Activated T-helper 9 cell treated with anti-CD3 and anti-CD28 coated beads, Interleukin-2, amount 50 U/mL, for 16 hours (primary cell): ENCODE measurements at places on chromosomes 2 and 18.

DNA sequence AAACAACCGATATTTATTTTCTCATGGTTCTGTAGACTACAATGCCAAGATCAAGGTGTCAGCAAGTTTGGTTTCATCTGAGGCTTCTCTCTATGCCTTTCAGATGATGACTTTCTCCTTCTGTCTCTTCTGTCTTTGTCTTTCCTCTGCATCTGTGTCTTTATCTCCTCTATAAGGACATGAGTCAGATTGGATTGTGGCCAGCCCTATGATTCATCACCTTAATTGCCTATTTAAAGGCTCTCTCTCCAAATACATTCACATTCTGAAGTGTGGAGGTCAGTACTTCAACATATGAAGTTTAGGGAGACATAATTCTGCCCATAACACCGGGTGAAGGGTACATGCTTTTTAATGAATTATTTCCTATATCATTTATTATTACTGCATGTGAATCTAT is 71.2 kb upstream of the CNTNAP5 start:
- no peak for DNase-seq

GRCh38 chr2:176140513-176141317 is 10.6 kb upstream of the HOXD4 start:
- DNase-seq = peak; percentile 25

GRCh38 chr2:104092886-104093285 is 761.0 kb upstream of the POU3F3 start:
- DNase-seq = no peak

DNA sequence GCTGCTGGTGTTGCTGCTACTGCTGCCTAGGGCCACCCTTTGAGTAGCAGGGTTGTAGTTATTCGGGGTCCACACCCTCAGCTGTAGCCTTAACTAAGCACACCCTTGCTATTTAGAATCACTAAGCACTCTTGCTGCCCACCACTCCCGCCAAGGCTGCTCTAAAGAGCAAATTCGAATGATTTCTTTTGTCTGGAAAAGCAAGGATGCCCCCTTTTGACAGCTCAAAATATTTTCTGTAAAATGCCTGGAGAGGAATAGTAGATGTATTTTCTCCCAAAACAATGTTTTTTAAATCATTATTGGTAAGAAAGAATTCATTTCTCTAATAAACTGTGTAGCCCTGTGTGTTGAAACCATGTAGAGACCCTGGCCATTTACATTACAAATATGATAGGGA is 80.8 kb upstream of the PAPOLG start:
- no peak for DNase-seq

DNA sequence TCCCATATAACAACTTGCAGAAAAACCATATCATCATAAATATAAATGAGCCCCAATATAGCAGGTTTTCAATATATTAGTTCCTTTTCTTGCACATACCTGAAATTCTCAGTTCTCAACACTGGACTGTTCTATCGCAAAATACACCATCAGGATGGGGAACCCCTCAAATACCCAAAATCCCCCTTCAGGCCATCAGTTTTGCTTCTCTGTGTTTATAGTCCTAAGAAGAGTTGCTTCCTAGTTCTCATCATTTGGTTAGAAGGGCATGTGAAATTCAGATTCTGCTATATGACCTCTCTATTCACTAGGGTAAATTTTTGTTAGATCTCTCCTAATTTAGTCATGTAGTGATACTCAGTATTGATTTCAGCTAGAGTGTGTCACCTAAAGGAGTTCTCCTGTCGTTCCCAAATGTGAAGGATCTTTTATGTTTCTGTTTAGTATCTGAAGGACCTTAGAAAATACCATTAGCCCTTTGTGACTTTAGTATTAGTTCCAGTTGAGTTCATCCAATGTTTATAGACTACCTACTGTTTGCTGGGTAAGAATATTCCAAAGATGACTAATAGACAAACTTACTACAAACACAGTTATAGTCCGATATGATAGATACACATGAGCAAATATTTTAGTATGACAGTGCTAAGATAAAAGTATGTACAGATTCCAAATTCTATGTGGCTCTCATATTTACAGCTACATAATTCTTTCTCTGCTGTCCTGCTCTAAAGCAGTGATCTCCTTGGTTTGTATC is 115.8 kb downstream of the TTC27 start:
- no peak for DNase-seq

- no peak for DNase-seq
Observed at GRCh38 chr2:234973008-234973407, 21.2 kb downstream of the SH3BP4 start.

GRCh38 chr2:223729781-223730180 is 107.6 kb downstream of the AP1S3 start:
- no peak for DNase-seq

- DNase-seq = no peak
Observed at GRCh38 chr2:220521551-220521950, 894.1 kb downstream of the SLC4A3 start.

- DNase-seq = no peak
Observed at GRCh38 chr2:113232740-113233139, 46.0 kb downstream of the PAX8 start.

GRCh38 chr18:28581521-28582071 is 404.7 kb upstream of the CDH2 start:
- DNase-seq = no peak

DNA sequence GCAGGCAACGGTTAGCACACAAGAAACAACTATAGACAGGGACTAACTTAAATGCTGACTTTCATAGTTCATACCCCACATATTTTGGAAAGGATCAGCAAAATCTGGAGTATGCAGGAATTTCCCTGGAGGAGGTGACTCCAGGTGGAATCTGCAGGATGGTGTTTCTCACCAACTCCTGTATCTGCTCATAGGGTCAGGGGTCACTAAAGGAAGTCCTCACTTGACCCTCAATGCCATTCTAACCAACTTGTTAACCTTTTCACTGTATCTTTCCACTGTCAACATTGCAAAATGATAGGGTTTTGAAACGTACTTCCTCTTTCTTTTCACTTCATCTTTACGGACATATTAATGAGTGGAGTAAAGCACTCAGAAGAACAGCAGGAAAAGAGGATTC is 207.0 kb upstream of the CXCR4 start:
- no peak for DNase-seq

DNA sequence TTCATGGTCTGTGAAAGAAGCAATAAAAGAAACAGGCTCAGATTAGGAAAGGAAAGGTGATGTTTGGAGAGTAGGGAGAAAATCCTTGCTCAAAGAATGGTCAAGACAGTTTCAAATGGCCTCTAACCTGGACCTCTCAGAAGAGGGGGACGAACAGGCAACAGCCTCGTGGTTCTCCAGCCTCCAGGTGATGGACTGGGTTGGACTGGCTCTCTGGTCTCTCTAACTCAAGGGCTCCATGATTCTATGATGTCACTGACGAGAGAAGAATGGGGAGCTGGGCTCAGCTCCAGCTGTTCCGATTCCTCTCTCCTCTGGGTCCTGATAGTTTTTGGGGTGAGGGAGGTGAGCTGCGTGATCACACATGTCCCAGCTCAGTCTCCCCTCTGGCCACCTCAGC is at the start of gene C2orf74:
Gene C2orf74 (plus strand): TSS at position 301 of the 400 bp plus-strand sequence. CDS start 327 bp downstream, outside the sequence.
- DNase-seq = no peak

DNA sequence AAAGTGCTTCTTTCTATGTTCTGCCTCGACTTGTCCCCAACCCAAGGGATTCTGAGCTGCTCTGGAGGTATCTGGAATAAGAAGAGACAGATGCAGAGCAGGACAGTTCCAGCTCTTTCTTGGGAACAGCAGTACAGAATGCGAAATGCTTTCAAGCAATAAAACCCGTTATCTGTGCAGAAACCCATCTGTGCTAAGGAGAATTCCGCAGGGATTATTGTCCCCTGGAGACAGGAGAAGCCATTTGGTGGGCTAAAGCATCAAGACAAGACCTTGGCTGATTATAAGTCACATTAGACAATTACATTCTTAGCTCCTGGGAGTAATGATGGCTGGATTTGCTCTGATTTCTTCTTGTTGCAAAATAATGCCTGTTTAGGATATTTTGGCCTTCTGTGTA is 185.4 kb upstream of the GLI2 start:
- DNase-seq = no peak

DNA sequence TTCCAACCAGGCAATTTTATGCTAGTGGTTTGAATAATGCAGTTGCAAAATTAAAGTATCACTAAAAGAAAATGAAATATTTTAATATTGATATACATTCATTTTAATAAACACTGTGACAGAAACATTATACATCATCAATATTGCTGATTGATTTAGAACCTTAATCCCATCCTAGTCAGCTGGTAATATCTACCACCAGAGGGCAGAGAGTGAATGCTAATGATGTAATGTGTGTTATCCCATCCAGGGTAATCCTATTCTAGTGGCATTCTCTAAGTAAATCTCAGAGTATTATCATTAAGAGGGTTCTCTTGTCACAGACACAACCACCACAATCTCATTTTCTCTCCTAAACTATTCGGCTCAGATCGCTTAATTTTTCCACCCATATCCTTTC is 477.4 kb downstream of the CPS1 start:
- no peak for DNase-seq

- DNase-seq = no peak
Observed at GRCh38 chr2:235492850-235493344, 946 bp upstream of the AGAP1 start.

- DNase-seq = no peak
Observed at GRCh38 chr18:41501848-41502247, 453.2 kb upstream of the PIK3C3 start.

DNA sequence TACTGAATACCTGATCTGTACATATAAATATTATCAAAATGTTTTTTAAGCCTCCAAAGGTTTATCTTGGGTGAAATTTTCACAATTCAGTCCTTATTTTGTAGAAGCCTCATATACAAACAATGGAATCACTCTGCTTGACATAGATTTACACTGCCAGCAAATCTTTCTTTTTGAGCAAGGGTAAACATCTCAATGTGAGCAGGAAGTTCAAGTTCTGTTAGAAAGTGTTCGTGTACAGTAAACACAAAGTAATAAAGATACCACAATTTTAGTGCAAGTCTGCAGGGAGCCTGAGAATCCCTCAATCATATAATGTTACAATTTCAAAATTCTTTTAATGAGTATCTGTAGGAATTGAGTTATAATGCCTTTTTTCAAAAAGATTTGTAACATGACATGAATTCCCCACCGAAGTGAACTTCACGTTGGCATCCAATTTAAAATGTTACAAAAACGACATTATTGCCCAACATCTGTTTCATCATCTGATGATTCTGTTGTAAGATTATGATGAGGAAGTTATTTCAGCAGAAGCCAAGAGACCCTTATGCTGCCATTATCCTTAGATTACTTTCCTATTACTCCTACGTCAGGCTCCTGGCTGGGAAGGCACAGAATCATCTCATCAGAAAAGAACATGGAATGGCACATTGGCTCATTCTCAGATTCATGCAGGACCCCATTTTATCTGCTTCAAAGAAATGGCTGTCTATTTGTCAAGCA is 283.9 kb upstream of the ACVR2A start:
- no peak for DNase-seq

- DNase-seq = no peak
Observed at GRCh38 chr18:26466026-26466425, 82.3 kb downstream of the KCTD1 start.

GRCh38 chr2:14424478-14425390 is 207.8 kb upstream of the LRATD1 start:
- no peak for DNase-seq
